Left lobe of liver (tissue), 2 donors: ENCODE measurements at places on chromosomes 1 and 21. TPM values are rescaled to one million over a fixed set of nuclear protein-coding genes. Genes with fewer than 3 reads are reported as not detected.
A peak's percentile ranks its signal among the peaks of the same experiment; 100 is the strongest.

Gene FLG2
- total RNA-seq = not detected

Gene APOBEC4
- not detected for total RNA-seq

DNA sequence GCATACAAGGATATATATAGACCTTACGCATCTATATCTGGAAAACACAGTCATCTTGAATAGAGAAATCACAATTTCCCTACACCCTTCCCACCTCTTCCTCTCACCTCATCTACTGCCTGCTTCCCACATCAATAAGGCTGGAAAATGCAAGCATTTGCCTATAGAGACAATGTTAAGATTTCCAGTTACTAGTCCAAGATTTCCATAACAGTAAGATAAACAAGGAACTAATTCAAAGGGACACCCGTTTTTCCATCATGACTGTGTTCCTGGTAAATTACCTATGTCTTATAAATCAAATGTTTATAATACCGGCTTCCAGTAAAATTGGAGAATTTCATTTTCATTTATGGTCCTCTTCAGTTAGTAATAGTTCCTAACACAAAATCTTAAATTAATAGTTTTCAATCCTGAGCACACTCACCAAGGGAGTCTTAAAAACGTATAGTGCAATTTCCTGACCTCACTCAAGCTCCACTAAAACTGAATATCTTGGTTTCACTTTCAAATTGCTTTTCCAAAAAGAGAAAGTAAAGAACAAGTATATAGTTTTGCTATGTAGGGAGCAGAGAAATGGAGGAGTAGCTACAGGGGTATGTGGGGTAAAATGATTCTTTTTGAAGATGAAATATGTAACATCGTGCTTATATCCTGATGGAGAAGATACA is 398.7 kb downstream of the PLPP3 start:
- DNase-seq = no peak

DNA sequence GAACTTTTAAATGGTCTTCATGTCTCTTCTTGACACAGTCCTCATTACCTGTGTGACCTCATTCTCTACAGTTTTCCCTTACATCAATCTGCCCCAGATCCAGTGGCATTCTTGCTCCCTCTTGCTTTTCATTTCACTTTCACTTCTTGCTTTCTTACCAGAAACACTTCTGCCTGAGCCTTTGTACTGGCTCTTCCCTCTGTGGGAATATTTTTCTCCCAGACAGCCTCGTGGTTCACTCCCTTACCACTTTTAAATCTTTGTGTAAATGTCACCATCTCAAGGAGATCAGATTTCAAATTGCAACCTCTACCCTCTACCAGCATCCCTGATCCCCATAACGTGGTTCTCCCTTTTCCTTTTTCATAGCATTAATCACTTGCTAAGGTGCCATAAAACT is 73.2 kb downstream of the DISC1 start:
- DNase-seq = no peak

- no peak for DNase-seq
Measured at GRCh38 chr1:58030456-58030855, 516.1 kb downstream of the OMA1 start.

DNA sequence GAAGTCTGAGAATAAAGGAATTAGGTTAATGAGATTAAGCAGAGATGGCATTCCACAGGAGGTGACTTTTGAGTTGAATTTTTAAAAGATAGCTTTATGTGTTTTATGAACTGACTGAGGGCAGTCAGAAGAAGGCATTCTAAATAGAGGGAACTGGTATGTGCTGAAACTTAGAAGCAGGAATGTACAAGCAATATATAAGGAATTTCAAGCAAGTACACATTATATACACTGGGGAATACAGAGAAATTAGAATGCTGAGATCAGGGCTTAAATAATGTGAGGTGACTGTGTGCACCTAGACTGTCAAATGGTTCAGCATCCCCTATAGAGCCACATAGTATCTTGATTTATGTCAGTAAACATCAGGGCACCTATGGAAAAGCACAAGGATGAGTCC is 19.3 kb downstream of the WNT2B start:
- DNase-seq = no peak

- no peak for DNase-seq
Measured at GRCh38 chr1:60598041-60598910, 484.1 kb upstream of the NFIA start.

DNA sequence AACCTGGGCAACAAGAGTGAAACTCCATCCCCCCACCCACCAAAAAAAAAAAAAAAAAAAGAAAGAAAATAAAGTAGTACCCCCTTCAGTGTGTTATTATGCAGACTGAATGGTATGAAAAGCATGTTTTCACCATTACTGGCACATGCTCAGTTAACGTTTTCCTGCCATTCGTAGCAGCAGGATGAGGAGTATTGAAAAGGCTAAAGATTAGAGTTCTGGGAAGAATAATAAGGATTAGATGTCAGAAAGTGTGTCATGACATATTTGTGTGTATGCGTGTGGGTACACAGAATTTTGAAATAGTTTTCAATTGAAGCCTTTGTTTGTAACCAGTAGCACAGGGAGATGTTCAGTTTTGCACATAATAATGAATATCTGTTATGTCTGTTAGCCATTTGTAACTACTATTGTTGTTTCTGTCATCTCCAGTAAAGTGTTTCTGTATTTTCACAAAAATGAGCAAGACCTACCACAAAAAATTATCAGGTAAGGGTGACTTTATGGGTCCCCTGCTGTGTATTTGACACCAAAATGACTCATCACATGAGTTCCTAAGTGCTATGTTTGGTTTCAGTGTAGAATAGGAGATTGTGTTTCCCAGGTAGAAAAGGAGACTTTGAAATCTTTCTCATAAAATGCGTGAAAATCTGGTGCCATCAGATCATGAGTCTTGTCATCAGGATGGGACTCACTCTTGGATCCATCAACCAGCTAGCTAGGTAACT is 358.9 kb downstream of the DISC1 start:
- no peak for DNase-seq

DNA sequence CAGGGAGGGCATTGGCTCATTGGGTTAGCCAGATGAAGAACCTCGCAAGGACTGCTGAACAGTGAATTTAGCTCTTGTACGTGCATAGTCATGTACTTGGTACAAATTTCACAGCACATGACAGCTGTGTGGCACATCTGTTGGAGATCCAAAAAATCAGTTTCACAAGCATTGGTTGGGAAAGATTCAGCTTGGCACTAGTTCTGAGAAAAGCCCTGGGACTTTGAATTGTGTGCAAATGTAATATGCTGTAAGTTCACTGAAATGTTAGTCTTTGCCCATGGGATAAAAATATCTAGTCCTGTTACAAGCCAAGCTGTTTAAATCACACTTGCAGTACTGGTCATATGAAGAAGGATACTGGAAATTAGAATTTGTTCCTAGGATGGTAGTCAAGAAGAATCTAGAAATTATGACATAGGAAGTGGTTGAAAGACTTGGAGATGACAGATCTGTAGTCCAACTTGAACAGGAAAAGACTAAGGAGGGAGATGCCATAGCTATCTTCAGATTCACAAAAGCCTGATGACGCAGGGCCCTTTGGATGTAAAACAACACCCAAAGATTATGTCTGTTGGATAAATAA is 19.2 kb downstream of the LAMC2 start:
- peak; percentile 80 for DNase-seq

GRCh38 chr1:180033390-180033789 is 78.8 kb downstream of the CEP350 start:
- no peak for DNase-seq

DNA sequence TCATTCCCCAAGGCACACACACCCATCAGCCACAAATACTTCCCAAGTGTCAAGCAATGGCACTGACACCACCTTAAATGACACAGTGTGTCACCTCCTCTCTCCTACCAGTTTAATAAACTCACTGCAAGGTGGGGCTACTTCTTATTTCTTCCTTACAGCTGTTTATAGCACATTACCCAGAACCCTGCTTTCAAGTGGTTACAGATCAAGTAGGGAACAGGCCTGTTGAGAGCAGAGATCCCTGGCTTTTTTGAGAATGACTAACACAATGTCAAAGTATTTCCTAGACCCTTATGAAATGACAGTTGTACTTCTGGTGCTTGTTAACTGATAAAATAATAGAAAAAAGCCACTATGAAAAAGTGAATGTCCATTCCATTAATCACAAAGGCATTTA is 19.8 kb downstream of the ZBTB17 start:
- no peak for DNase-seq

DNA sequence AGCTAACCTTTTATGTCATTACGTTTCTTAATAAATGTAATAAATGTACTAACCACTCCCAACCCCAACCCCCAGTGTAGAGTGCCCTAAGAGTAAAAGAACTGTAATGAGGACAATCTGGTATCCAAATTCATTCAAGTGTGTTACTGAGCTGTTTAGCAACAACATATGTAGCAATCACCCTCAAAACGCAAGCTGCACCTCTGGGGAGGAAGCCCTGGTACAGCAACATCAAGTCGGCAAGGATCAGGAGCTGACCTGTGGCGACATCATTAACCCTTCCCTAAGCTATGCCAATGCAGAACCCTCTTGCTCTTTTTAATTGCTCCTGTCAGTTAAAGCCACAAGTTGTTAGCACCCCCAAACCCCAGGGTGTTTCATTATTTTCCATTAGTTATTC is 47.1 kb downstream of the STX6 start:
- no peak for DNase-seq

- peak; percentile 95 for DNase-seq
Measured at GRCh38 chr1:26225033-26225831, 8.8 kb upstream of the CEP85 start.

DNA sequence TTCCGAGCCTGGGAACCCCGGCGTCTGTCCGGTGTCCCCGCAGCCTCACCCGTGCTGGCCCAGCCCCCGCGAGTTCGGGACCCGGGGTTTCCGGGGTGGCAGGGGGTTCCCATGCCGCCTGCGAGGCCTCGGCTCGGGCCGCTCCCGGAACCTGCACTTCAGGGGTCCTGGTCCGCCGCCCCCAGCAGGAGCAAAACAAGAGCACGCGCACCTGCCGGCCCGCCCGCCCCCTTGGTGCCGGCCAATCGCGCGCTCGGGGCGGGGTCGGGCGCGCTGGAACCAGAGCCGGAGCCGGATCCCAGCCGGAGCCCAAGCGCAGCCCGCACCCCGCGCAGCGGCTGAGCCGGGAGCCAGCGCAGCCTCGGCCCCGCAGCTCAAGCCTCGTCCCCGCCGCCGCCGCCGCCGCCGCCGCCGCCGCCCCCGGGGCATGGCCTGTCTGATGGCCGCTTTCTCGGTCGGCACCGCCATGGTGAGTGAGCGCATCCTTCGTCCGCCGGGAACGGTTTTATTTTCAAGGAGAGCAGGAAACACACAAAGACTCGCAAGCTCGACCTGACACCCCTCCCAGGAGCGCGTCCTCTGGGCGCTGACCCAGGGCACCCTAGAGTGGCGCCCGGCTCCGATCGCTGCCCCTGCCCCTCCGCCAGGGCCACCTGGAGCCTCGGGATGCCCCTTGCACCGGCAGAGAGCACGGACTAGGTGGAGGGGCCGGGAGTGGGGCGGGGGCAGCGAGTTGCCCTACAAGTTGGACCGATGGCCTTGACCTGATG is at the start of gene ABCG1:
ABCG1 (plus strand) TSS at position 305 of the 770 bp plus-strand sequence; CDS start at position 428, 123 bp downstream.
- DNase-seq = peak; percentile 61

GRCh38 chr1:201299968-201300367 is 16.7 kb downstream of the PKP1 start:
- no peak for DNase-seq

DNA sequence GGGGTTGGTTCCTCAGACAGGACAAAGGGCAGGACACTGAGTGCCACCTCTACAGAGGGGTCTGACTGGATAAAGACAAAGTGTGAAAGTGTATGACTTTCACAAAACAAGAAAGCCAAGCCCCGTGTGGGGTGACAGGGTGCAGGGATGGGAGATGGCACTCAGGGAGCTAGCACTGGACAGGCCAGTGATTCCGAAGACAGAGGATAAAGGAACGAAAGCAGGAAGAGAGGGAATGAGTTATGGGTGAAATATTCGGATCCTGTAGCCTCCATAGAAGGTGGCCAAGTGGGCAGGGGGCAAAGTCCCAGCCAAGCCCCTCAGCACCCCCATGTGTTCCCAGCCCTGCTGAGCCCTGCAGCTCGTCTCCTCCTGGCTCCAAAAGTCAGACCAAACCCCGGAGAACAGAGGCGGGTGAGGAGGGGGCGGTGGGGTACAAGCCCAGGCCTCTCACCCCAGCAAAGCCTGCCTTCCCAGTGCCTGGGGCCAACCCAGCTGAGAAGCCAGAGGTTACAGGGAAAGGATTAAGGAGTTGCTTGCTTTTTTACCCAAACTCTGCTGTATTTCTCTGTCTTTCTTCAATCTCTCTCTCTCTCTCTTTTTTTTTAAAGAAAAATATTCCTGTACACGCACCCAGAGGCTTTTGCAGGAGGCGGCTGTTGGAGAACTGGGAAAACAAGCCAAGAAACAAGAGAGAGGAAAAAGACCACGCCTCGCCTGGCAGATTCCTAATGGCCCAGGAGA is 14.0 kb upstream of the WASF2 start:
- no peak for DNase-seq

GRCh38 chr1:112954945-112955772 is 837 bp downstream of the SLC16A1 start:
- DNase-seq = peak; percentile 55

GRCh38 chr1:119587341-119587740 is 60.7 kb downstream of the ZNF697 start:
- no peak for DNase-seq

- no peak for DNase-seq
Measured at GRCh38 chr1:239811211-239811885, 280.3 kb upstream of the FMN2 start.

- no peak for DNase-seq
Measured at GRCh38 chr1:54485416-54485815, 62.6 kb upstream of the ACOT11 start.

DNA sequence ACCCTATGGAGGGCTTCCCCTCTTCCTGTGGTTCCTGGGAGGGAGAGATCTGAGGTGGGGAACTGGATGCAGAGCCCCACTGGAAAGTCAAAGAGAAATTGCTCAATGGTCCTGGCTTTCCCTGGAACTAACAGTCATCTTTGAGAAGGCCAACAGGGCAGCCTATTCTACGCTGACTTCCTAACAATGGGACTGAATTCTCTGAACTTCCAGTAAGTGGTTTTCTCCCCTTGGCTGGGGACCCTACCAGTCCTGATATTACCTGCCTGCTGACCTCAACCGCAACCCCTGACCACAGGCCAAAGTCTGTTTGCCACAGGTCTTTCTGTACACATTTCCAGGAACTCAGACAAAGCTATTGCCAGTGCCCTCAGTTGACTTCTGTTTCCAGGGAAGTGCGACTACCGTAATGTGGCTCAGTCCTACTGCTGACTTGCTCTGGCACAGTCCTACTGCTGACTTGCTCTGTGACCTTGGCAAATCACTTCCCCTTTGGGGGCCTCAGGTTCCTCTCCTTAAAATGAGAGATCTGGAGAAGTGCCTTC is 55.3 kb downstream of the C8B start:
- peak; percentile 96 for DNase-seq

- no peak for DNase-seq
Measured at GRCh38 chr1:44323947-44324346, 31.1 kb downstream of the ERI3 start.
